ENCODE measurements at places on chromosomes 2 and 18.

DNA sequence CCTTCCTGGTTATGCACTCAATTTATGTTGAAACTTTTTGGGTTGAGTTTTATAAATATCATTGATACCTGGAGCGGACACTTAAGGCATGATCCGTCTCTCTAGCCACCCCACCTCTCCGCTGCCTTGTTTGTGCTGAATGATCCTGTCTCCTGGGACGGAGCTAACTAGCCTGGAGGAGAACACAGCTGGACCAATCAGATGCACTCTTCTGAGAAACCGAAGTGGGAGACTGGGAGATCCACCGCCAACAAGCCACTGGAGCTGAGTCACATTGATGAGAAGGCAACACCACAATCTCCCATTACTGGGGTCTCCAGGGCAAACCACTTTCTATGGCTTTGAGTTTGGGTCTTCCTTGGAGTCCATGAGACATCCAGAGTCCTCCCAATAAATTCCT, 29.3 kb downstream of the CYP26B1 start:
- DNase-seq: no peak

- no peak for DNase-seq
Observed at GRCh38 chr2:14998546-14998945, 366.0 kb downstream of the LRATD1 start.

GRCh38 chr2:190582736-190583506, 48.4 kb upstream of the NEMP2 start:
- no peak for DNase-seq

DNA sequence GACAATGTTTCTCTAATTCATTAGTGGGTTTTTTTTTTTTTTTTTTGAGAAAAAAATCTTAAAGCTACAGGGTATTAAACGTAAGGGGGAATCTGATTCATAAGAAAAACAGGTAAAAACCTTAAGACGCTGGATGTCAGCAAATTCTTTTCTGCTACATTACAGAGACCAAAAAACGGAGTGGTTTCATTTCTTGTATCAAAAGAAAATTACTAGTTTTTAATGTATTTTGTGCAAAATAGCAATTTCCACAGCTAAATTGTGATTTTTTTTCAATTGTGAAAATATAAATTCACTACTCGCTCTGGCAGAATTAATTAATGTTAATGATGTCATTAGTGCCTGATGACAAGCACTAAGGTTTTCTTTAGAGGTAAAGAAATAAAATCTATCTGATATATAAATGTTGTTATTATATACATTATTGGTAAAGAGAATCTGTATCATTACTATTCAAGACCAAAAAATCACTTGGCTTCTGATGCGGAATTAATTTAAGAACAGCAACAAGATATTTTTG, 9.9 kb downstream of the OTX1 start:
- DNase-seq: no peak

- DNase-seq: no peak
Observed at GRCh38 chr2:180405520-180405919, 398.4 kb upstream of the CWC22 start.

DNA sequence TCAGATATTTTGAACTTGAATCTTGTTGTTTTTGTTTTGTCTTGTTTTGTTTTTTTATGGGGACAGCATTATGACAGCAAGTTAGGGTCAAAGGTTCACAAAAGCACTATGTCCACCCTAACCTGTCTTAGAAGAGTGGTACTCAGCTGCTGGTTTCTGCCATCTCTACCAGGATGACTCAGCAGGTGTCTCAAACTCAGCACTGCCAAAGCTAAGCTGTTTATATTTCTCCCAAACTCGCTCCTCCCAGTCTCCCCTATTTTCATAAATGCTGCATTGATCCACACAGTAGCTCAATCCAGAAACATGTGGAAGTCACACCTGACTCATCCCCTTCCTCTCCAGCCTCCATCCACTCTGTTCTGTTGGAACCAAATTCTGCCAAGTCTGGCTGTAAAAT, 134.9 kb downstream of the ZBTB7C start:
- no peak for DNase-seq

- DNase-seq: no peak
Observed at GRCh38 chr18:62518460-62519375, 4.1 kb upstream of the ZCCHC2 start.

DNA sequence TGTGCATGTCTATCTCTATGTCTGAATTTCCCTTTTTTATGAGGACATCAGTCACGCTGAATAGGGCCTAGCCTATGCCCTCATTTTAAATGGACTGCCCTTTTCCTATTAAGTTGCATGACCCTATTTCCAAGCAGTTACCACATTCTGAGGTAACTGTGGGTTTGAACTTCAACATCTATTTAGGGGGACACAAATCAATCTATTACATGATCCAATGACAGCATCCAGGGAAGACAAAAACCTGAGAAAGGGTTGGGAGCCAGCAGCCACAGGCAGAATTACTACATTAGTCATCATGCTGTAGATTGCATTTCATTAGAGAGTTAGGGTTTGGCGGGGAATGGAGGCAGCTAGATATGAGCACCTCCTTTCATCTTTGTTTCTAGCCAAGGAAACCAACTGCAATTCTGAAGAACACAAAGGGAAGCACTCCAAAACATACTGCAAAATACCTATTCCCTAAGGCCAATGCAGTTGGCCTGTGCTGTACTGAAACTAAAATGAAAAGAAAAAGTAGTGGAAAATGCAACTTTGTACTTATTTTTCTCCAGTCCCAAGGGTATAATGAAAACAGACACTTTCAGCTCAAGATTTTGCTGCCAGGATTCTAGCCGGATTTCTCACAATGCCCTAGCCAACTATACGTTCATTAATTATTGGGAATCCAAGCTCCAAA, 40.4 kb upstream of the C1D start:
- DNase-seq: no peak

DNA sequence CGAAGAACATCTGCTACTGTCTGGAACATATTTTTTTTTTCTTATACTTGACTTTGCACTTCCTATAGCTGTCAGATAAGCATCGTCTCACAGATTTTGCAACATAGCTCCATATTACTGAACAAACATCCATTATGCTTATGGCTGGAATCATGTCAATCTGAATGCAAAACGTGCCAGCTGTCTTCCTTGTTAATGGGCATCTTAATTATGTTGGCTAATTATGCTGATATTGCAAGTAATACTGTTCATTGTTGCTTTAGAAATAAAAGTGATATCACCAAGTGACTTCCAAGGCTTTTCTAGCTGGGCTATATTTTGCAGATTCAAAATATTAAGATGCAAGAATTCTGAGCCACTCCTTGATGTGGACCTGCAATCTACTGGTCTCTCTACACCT, 176.8 kb downstream of the ARL4C start:
- no peak for DNase-seq

DNA sequence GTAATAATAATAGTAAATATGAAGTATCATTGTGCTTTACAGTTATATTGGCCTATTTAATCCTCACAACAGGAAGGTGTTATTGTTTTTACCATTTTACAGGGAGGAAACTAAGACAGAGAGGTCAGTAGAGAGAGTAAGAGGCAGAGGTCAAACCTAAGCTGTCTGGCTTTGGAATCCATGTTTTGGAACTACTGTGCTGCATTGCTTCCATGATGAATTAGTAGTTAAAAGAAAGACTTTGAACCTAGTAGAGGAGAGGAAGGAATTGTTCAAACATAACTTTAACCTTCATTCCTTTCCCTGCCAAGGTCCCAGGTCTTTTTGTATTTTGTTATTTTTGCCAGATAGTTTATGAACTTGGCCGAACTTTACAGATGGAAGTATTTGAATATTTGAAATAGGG, 80.9 kb downstream of the PHLPP1 start:
- no peak for DNase-seq

GRCh38 chr18:33356735-33357134, 83.8 kb downstream of the CCDC178 start:
- no peak for DNase-seq

- no peak for DNase-seq
Observed at GRCh38 chr2:172985139-172985892, 90.3 kb upstream of the MAP3K20 start.

DNA sequence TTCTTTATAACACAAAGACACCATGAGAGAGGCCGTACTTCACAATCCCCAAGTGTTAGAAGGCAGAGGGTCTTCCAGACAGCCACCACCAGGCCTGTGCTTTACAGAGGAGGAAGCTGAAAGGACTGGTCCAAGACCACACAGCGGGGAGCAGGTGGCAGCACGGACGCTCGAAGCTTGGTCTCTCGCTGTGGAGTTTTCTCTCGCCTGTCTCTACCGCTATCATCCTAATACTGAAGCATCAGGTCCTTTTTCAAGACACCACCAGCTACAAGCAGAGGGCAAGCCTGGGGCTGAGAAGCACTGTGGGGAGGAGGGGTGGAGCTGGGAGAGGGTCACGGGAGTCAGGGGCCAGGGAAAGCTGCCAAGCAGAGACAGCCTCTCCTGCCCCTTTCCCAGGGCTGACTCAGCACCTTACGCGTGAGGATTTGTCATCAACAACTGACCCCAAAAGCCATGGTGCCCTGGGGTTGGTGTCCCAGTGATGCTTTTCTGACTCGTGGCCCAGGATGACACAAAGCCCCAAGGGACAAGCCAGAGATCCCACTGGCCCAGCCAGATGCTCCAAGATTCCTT, 31.9 kb upstream of the FOSL2 start:
- no peak for DNase-seq

- no peak for DNase-seq
Observed at GRCh38 chr2:215998636-215999035, 14.7 kb downstream of the MREG start.

DNA sequence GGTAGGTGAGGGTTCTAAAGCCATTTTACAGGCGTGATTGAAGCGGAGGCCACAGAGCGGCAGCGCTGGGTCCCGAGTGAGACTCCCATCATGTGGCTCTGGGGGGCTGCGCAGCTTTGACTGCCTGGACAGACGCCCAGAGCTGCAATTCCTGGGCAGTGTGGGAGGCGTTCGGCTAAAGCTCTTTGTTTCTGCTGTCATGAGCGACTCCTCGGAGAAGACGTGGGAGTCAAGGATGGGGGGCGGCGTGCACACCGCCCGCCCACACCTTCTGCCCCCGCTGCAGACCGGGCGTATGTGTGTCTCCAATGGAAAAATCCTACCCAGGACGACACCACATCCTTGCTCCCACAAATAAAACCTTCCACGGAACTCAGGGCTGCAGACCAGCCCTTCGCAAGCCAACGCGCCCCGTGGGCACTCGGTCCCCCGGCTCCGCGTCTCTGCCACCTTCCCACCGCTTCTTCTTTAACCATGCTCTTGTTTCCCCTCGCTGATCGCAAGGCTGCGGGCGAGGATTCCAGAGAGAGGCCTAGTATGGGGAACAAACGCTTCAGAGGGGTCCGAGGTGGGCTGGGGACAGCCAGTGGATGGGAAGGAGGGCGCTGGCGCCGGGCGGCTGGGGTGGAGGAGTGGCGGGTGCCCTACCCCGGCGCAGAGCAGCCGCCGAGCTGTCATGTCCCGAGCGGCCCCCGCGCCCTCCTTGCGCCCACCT, 680 bp upstream of the LBH start:
- no peak for DNase-seq

DNA sequence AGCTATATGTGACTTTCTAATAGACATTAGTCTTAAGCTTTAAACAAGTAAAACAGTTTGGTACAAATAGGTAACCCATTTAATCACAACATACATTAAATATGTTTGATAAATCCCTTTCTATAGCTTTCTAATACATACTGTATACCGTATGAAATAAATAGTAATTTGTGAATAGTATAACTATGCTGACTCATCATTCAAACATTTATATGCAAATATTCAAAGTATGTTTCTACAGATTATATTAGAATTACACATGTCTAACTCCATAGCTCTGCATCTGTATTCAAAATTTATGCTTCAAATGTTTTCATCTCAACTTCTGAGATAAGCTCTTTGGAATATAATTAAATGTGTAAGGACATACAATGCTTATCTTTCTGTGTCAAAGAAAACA, 142.7 kb upstream of the ZNF804A start:
- DNase-seq: no peak

DNA sequence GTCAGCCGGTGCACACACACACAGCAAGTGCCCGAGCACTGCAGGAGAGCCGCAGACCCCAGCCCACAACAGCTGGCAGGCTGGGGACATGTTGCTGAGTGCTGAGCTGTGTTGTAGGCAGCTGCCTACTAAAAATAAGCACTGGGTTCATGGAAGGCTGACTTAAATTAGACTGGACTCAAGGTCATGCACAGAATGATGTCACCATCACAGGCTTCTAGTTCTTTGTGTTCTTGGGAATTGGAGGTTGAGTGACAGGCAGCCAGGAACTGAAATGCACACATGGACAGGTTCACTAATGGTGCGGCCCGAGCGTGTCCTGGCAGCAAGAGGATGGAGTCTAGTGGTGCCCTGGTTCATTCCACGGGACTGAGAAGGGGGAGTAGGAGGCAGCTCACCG, 71.3 kb downstream of the VWA3B start:
- DNase-seq: no peak

GRCh38 chr2:134170294-134170693, 83.6 kb upstream of the MGAT5 start:
- no peak for DNase-seq

GRCh38 chr2:234559609-234560008, 62.7 kb upstream of the ARL4C start:
- no peak for DNase-seq

DNA sequence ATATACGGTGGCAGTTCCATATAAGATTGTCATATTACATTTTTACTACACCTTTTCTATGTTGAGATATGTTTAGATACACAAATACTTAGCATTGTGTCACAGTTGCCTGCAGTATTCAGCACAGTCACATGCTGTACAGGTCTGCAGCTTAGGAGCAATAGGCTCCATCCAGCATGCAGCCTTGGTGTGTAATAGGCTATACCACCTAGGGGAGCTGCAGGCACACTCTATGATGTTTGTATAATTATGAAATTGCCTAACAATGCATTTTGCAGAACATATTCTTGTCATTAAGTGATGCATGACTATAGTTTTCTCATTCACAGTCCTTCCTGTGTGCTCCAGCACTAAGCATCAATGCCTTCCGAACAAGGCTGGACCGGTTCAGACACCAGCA, 133.4 kb downstream of the NDUFA10 start:
- DNase-seq: no peak

- DNase-seq: no peak
Observed at GRCh38 chr2:128159437-128159836, 68.4 kb downstream of the UGGT1 start.
